ENCODE measurements at places on chromosomes 12 and 14. TPM values are rescaled to one million over a fixed set of nuclear protein-coding genes. Genes with fewer than 3 reads are reported as not detected.

Gene ESRRB
- 3.9 TPM for total RNA-seq

Gene COCH
- total RNA-seq: 0.35 TPM

Gene ADCY6
- total RNA-seq: 11.8 TPM

Gene OVCH1
- total RNA-seq: not detected

Gene MIP
- total RNA-seq: not detected
